Activated T-cell treated with anti-CD3 and anti-CD28 coated beads, Interleukin-2, amount 50 U/mL, for 4 hours (primary cell): ENCODE measurements at places on chromosomes 7 and 10. TPM values are rescaled to one million over a fixed set of nuclear protein-coding genes. Genes with fewer than 3 reads are reported as not detected.

The ABCC2 gene
- total RNA-seq, result 1.3 TPM

DNA sequence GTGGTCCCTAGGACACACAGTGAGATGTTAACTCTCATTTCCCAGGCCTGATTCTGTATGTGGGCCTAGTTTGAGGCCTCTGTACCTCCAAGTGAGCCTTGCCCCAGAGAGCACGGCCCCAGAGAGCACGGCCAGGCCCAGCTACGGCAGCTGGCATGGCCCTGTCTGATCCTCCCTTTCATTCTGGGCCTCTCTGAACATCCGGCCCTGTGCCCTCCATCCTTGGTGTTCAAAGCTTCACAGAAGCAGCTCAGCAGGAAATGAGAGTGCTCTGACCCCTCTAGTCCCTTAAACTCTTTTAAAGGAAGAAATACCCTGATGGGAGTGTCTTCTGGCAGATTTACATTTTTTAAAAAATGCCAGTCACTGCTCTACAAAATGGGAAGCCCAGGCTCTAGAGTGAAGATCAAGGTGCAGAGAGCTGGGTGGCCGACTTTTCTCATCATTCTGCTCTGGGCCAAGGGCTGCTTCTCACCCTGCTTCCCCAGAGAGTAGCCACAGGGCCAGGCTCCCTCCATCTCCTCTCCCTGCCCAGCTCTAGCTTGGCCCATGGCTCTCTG is 171.9 kb downstream of the RPS24 start:
- no peak for DNase-seq

The MMRN2 gene
- total RNA-seq, result 0.18 TPM

- no peak for DNase-seq
Measured at GRCh38 chr7:132169730-132170129, 406.5 kb downstream of the PLXNA4 start.
